ENCODE measurements at places on chromosomes 3 and 15. TPM values are rescaled to one million over a fixed set of nuclear protein-coding genes. Genes with fewer than 3 reads are reported as not detected.

CNTN3 gene
- total RNA-seq, result 1.6 TPM

ZNF197 gene
- 16.0 TPM for total RNA-seq

FRMD5 gene
- 1.3 TPM for total RNA-seq

EIF2A gene
- 147 TPM for total RNA-seq

RARRES1 gene
- total RNA-seq, result 6.4 TPM

EIF4E3 gene
- 0.64 TPM for total RNA-seq

ADAMTSL3 gene
- total RNA-seq, result under 0.01 TPM

TEX55 gene
- not detected for total RNA-seq
